ENCODE measurements at places on chromosomes 6 and 20.

GRCh38 chr6:154824076-154824475, 90.9 kb downstream of the SCAF8 start:
- no peak for DNase-seq

- no peak for DNase-seq
Observed at GRCh38 chr20:12949429-12949980, 59.3 kb upstream of the SPTLC3 start.

DNA sequence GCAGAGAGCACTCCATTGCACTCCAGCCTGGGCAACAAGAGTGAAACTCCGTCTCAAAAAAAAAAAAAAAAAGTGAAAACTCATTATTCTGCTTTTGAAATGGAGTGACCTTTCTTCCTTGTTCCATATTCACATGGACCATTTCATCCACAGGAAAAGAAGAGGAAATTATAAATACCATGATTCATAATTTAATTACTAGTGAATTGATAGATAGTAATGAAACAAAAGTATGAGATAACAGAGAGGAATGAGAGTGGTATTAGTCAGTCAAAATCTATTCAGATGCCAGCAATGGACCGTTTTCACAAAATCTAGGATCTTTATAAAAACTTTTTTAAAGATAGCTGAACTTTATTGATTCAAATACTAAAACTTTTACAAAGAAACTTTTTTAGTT, 443.1 kb upstream of the FLRT3 start:
- no peak for DNase-seq

GRCh38 chr20:52805296-52805571, 166.9 kb upstream of the TSHZ2 start:
- no peak for DNase-seq
